Immature natural killer cell (primary cell): ENCODE measurements at places on chromosomes 5 and 9. TPM values are rescaled to one million over a fixed set of nuclear protein-coding genes. Genes with fewer than 3 reads are reported as not detected.

The ZDHHC11B gene
- not detected for polyA plus RNA-seq

The SLC27A6 gene
- not detected for polyA plus RNA-seq

The C9orf43 gene
- polyA plus RNA-seq: not detected

The APBA1 gene
- polyA plus RNA-seq: not detected

The SOX30 gene
- polyA plus RNA-seq: 0.07 TPM

The PALM2AKAP2 gene
- polyA plus RNA-seq: not detected

The IL33 gene
- not detected for polyA plus RNA-seq

The HMGCR gene
- 9.6 TPM for polyA plus RNA-seq

The KIAA0825 gene
- polyA plus RNA-seq: 0.58 TPM

The CDH6 gene
- polyA plus RNA-seq: not detected

The VLDLR gene
- not detected for polyA plus RNA-seq

The CTSV gene
- 0.26 TPM for polyA plus RNA-seq
